ENCODE measurements at places on chromosomes 1 and 21.

DNA sequence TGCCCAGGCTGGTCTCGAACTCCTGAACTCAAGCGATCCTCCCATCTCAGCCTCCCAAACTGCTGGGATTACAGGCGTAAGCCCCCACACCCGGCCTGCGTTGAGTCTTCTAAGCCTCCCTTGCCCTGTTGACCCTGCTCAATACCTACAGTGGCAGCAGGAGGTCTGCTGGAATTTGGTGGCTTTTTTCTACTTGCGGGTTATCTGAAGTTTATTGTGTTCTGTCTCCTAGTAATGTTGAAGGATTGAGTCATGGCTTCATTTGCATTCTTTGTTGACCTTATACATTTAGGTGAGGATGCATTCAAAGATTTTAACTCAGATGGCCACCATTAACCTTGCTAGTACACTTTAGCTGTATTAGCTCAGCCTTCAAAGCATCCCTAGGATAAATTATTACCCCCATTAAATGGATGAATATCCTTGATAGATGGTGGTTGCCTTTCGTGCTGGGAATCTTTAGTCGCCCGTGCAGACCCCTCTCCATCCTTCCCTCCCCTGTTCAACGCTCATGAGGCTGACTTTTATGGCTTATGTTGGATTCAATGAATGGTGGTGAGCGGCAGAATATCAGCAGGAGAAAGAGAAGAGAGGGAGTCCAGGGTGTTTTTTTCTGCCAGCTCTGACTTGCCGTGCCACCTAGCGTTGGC lies 9.7 kb upstream of the NPPB start:
- no peak for DNase-seq

- no peak for DNase-seq
Measured at GRCh38 chr1:24775916-24776315, 30.7 kb downstream of the CLIC4 start.

GRCh38 chr1:61993331-61993961 lies 201.2 kb upstream of the L1TD1 start:
- DNase-seq, result no peak

DNA sequence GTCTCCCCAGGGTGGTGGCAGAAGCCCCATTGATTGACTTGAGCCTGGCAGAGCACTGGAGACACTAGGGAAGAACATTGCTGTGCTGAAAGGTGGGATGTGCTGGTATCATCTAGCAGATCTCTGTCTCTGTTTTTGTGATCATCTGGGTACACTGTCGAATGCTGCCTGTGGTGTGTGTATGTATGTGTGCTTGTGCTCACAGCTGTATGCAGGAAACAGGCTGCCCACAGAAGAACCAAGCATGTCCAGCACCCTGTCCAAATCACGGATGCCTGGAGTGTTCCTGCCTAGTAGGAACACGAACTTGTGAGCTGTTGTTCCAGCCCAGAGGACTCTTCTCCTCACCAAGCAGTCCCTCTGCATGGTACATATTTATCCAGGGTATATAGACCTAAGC lies 1.5 kb downstream of the BRINP2 start:
- DNase-seq, result no peak

DNA sequence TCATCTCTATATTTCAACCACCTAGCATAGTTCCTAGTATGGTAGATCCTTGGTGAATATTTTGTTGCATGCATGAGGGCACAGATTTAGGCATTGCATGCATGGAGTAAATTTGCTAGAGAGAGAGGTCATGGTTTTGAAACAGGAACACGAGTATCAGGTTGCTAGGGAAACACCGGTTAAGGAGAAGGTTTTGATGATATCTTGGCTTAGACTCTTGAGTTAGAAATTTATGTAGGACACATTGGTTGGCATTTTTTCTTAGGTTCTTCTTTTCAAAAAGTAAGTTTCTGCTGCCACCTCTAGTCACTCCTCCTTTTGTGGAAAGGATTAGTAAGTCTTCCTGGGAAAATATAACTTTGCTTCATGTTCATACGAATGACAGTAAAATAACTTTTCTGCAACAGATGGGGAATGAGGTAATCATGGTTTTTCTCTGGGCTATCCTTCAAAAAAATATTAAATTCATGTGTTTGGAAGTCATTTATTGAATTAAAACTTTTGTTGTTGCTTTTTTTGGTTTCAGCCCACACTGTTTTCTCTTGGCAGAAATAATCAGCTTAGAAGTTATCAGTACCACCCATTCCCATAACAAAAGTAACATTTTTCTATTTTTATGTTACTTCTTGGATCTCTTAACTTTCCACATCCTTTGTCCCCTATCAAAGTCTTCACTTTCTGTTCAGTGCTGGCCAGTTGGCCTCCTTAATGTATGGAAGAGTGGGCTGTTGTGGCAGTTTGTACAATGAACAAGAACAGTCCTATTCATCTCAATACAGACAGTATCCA lies 97.3 kb downstream of the PLA2G4A start:
- no peak for DNase-seq

DNA sequence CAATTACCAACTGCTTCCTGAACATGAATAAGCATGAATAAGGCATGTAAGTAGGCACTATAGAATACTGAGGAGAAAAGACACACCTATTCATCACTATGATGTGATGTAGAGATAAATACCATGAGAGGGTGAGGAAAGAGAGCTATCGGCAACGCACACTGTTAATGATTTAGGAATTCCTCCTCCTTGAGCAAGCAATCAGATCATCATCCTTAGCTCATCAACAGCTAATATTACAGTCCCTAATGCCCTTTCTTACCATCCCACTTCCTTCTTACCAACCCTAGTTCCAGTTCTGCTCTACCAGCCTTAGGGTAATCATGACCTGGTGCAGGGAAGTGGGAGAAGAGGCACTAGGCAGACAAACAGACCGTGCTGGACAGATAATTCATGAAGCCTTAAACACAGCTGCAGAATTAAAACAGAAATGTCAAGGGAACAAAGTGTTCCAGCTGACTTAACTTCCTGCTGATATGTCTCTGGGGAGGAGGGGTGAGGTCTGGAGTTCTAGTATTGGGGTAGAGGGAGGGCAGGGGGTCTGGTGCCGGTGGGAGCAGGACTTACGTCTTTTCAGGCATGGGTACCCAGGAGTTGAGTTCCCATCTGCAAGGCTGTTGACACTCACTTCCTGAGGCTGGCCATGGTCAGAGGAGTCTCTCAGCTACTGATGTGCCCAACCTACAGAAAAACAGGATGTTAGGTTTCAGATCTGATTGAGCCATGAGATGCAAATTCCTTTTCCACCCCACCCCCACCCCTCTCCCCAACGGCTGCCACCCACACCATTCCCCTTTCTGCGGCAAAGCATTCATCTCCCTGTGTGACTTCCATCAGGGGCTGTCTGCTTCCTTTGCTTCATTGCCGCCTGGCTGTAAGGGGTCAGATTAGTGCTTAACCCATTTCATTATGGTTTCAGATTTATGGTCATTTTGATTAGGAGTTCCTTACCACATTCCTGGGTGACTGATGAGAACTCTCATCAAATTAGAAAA lies 12.6 kb upstream of the RCSD1 start:
- DNase-seq, result peak; percentile 74

- DNase-seq, result no peak
Measured at GRCh38 chr1:201115390-201115937, 3.2 kb upstream of the CACNA1S start.

DNA sequence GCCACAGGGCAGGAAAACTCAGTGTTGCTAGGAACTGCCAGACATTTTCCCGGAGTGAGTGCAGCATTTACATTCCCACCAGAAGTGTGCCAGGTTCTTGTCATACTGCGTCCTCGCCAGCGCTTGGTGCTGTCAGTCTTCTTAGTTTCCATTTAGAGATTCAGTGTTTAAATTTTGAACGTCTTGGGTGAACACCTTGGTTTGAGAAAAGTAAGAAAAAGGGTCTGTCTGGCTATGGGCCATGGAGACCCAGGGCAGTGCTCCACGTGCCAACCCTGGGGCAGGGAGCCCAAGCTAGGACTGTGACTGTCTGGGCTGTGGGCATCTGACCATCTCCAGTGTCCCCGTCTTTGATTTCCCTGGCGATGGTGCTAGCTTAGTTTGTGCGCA lies 16.0 kb downstream of the IBA57 start:
- no peak for DNase-seq

DNA sequence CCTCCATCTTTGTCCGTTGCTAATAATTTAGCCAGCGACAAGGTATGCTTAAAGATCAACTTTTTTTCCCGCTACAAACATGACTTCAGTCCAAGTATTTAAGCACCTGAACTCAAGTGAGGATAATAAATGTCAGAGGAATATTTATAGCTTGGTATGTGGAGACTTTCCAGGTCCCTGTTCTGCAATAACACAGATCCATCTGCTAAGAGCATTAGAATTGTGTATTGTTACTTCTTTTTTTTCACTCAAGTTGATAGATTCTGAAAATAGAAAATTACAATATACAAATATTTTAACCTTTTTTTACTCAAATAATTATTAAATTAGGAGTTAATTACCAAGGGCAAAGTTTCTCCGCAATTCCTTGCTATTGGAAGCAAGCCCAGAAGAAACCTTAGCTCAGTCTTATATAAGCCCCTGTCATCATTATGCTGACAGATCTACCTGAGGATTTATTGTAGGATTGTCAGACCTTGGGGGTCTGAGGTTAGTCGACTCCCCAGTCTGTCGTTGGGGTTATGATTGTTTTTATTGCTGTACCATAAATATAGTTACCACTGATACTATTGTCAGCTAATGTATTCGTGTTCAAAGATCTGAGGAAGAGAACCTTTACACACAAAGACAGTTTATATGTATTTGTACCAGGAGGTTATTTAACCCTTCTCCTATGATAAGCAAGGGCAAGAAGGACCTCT lies 337.9 kb downstream of the TBX15 start:
- DNase-seq, result no peak

DNA sequence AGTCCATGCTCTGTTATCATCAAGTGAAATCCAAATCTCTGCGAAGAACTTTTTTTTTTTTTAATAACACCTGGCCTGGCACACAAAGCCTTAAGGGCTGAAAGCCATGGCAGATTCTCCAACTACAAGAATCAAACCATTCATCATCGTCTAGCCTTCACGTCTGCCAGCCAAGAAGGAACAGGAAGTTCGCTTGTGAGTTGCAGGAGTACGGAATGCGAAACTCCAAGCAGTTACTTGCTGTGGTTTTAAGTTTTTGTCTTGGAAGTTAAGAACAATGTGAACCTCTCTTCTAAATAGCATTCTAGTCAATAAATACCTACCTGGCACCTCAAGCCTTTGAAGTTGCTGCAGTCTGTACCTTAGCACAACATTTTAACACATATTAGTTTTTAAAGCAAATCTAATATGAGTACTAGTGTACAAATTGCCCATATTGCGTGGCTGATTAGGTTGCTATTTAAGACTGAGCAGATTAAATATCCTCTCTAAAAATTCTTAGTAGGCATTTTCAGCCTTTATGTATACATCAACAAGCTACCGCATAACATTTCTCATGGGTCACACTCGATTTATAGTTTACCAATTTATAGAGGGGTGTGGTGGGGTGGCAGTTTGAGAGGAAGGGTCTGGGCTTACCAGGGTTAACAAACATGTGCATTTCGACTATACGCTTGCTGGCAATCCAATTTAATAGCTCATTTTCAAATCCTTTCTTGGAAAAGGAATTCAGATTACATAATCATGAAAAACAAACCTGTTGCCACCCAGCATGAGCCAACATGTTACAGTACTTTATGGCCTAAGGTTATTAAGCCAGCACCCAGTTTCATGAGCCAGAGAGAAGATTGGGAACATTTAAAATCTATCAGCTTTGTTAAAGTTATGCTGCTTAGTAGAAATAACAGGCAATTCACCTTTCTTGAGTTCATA lies 22.2 kb upstream of the PTPN14 start:
- DNase-seq, result no peak

GRCh38 chr1:39398278-39399021 lies 93.0 kb upstream of the BMP8A start:
- no peak for DNase-seq

DNA sequence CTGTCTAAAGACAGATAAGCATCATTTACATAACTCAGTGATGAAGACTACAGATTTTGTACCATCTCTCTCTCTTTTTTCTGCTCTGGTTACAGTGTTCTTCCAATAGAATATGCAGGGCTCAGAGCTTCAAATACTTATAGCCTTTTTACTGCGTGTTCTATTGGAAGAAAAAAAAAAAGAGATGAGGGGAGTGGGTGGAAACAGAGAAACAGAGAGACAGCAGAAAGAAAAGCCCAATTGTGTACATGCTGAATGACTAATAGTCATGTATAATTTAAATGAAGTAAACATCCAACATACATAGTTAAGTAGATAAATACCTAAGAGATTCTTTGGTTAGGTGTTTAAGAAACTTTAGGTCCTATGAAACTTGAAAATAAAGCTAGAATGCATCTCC lies 151.9 kb downstream of the HMCN1 start:
- no peak for DNase-seq

DNA sequence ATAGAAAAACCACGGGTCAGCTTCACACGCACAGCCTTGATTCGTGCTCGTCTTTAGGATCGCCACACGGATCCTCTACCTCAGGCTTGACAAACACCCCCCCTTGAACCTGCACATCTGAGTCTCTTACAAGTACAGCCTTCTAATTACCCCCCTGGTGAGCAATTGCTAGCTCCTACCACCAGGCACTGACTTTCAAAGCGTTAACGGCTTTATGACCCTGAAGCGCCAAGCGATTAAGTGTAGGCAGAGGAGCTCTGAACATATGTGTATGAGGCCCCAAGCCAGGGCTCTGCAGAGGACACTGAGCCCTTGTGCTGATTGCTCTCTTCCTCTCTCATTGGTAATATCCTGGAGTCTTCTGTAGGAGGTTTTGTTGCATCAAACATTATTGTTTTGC lies 55.7 kb upstream of the EPHA8 start:
- DNase-seq, result no peak

All from GM12878 (cell line).